ENCODE measurements at places on chromosomes 16 and 17.

DNA sequence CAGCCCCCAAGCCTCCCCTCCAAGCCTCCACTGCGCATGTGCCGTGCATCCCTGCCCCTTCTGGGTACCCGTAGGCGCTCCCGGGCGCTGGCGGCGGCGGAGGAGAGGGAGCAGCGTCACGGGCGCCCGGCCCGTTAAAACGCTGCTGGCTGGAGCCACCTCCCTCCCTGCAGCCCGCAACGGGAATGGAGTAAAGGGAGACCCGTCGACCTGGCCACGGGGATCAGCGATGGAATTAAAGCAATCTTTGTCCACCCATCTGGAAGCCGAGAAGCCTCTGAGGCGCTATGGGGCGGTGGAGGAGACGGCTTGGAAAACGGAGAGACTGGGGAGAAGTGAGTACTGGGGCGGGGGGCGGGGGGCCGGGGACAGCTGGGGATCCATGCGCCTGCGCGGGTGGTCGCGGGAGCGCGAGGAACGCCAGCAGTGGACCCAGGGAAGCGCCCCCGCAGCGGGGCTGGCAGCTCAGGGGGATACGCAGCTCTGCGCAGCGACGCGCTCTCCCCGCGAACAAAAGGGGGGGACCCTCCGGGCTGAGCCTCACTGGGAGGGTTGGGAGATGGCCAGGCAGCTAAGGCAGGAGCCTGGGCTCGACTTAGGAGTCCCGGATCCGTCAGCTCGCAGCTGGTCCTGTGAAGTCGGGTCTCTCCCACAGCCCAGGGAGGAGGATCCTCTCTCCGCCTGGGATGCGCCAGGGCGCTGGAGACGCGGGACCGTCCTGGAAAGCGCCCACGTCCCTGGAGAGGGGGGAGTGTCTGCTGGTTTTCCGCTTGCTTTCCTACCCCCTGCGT is at the start of gene BMERB1:
Gene BMERB1 (plus strand): TSS at position 164 of the 791 bp plus-strand sequence. CDS start 66 bp downstream, at position 230.
- DNase-seq, result peak; percentile 54

DNA sequence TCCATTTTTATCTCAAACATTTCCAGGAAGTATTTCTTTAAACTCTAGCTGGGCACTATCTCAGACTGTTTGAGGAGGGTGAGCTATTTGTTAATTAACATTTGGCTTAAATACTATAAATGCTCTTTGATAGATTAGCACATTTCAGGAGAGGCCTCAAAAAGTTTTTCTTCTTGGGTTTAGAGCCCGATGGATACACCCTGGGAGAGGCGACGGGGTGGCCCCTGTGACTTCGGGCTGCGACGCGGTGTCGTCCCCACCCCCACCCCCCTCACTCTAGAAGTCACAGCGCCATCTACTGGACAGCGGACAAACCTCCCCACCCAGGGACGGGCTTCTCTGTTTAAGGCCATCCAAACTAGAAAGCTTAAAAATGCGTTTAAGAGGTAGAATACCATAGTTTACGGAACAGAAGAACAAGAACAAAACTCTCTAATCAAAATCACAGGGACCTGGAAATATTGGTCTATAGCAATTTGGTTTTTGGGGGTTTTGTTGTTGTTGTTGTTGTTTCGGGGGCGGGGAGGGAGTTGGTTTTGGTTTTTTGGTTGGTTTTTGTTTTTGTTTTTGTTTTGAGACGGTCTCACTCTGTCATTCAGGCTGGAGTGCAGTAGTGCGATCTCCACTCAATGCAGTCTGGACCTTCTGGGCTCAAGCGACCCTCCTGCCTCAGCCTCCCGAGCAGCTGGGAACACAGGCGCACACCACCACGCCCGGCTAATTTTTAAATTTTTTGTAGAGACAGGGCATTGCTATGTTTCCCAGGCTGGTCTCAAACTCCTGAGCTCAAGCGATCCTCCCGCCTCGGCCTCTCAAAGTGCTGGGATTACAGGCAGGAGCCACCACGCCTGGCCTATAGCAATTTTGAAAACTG is 254.4 kb downstream of the C16orf95 start:
- DNase-seq, result peak; percentile 57

DNA sequence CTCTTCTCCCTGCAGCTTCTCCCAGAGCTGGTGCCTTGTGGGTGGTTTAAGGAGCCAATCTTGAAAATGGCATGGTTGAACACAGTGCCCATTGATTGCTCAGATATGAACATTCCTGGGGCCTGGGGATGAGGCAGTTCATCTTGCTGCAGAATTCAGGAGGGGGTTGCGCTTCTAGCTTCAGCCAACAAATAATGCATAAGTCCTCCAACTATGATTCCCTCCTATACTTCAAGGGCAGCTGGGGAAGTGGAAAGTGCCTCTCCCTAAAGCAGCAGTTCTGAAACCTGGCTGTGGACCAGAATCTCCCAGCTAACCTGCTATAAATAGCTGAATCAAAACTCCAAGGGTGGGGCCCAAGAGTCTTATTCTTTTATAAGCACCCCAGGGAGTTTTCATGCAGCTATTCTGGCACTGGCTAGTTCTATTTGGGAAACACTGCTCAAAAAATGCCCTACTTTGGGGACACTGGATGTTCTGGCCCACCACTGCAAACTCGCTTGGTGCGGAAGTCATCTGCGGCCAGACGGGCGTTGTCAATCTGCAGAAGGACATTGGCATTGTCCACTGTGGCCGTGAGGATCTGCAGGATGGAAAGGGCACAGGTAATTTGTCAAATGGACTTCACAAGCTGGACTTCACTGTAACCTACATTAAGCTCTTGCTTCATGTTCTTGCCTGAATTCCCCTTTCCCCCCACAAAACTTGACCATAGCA is 130.3 kb downstream of the CCDC144A start:
- no peak for DNase-seq

DNA sequence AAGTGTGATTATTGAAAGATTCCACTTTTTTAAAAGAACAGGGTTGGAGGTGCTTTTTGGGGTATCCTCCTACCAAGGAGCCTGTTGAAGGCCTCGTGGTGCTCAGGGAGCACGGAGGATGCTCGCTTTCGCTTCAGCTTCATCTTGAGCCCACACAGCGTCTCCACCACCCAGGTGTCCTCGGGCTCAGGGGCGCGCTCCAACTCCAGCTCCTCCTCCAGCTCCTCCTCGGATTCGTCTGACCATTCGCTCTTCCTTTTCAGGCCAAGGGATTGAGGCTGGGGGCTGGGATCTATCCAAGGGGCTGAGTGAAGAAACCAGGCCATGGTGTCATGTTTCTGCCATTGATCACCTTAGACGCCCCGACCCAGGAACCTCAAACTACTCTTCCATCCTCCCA is 1.2 kb downstream of the SPDYE4 start:
- no peak for DNase-seq

- peak; percentile 48 for DNase-seq
Observed at GRCh38 chr16:78235168-78235800, 135.8 kb downstream of the WWOX start.

DNA sequence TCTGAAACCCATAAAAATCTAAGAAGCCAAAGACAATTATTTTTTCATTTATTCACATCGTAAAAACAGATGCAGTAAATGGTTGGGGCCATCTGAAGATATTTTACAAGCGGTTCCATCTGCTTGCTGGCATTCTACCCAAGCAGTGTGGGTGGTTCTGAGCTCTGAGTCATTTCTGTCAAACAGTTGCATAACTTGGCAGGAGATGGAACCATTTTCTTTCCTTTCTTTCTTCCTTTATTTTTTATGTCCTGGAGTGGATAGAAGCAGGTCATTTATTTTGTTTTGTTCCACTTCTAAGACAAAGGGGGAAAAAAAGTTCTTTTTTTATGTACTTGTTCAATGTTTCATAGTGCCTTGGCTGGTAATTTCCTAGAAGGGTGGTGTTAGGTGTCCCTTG is 1151.9 kb upstream of the GOT2 start:
- no peak for DNase-seq

- DNase-seq, result no peak
Observed at GRCh38 chr16:69323415-69323814, 7.0 kb downstream of the PDF start.

- DNase-seq, result no peak
Observed at GRCh38 chr16:85965125-85965524, 66.2 kb downstream of the IRF8 start.

GRCh38 chr17:49996495-49997300 is 1.7 kb upstream of the DLX3 start:
- peak; percentile 49 for DNase-seq

DNA sequence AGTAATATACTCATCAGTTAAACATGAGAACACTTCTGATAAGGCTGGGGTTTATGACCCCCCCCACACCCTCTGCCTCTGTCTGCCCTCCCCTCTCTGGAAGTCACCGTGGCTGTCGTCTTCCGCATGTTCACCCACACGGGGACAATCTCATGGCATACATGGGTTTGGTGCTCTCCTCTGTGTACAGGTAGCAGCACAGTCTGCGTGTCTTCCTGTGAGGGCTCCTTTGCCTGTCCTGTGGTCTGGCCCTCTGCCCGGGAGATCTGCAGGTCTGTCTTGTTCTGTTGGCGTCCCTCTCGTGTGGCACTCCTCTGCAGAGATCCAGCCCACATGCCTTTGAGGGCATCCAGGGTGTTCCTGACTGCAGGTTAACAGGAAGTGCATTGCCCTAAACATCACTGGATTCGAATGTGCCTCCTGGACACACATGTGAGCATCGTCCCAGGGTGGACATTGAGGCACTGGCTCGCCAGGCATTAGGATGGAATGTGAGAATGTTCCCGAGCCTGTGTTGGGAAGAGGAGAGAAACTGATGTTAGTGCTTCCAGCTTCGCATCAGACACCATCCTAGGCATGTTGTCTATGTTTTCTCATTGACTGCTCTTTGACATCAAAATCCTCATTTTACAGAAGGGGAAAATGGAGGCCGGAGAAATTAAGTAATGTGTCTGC is 54.5 kb downstream of the NKD1 start:
- no peak for DNase-seq

GRCh38 chr16:54509456-54509855 is 222.9 kb upstream of the IRX3 start:
- no peak for DNase-seq

- no peak for DNase-seq
Observed at GRCh38 chr16:54503856-54504219, 217.3 kb upstream of the IRX3 start.

GRCh38 chr16:84138824-84139627 is 6.0 kb downstream of the HSDL1 start:
- no peak for DNase-seq

GRCh38 chr17:21242026-21242697 is 11.0 kb downstream of the NATD1 start:
- DNase-seq, result no peak

- no peak for DNase-seq
Observed at GRCh38 chr16:88982286-88983084, 5.5 kb upstream of the CBFA2T3 start.

- no peak for DNase-seq
Observed at GRCh38 chr17:13545941-13546340, 55.8 kb downstream of the HS3ST3A1 start.

GRCh38 chr17:16488186-16488967 is 3.6 kb downstream of the LRRC75A start:
- DNase-seq, result no peak

DNA sequence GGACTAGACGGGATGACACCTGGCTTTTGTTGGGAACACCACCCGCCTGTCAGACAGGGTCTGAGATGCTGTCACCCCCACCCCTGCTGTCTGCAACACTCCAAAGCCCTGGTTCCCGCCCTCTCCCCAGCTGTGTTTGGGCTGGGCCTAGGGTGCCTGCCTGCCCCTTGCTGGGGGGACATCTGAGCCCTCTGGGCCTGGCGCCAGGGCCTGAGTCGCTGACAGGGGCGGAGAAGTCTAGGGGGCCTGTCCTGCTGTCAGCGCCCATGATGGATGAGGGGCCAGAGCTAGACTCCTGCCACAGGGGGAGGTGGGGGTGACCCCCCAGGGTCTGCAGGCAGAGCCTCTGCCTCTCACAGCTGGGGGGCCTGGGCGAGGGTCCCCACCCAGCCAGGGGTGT is 7.6 kb upstream of the PKMYT1 start:
- no peak for DNase-seq
